ENCODE measurements at places on chromosomes 11 and 22. TPM values are rescaled to one million over a fixed set of nuclear protein-coding genes. Genes with fewer than 3 reads are reported as not detected.

- H3K4me3 ChIP-seq: no peak overlapping the region
- no peak overlapping the region for H3K27ac ChIP-seq
- no peaks in the 10 kb centered on the region for H3K36me3 ChIP-seq
- DNase-seq: no peak
These were observed 227.0 kb upstream of the NCAM1 start for GRCh38 chr11:112734207-112734606.

DNA sequence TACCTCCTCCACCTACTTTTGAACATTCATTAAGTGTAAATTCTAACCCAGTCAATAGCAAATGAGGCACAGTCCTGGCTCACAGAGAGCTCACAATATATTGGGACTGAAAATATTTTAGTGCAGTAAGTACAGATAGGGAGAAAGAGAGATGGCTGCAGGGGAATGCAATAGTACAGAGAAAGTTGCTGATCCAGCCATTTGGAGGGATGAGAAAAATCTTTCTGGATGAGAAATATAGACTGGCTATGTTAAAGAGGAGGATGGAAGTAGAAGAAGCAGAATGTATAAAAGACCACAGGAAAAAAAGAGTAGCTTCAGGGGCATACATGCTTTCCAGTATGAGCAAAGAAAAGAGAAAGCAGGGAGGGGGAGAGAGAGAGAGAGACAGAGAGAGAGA lies 3.6 kb upstream of the OR52B6 start:
- no peaks in the 10 kb centered on the region for H3K27me3 ChIP-seq
- H3K36me3 ChIP-seq: no peaks in the 10 kb centered on the region
- no peak for DNase-seq
- no peaks in the 10 kb centered on the region for H3K4me1 ChIP-seq
- H3K27ac ChIP-seq: no peak overlapping the region

DNA sequence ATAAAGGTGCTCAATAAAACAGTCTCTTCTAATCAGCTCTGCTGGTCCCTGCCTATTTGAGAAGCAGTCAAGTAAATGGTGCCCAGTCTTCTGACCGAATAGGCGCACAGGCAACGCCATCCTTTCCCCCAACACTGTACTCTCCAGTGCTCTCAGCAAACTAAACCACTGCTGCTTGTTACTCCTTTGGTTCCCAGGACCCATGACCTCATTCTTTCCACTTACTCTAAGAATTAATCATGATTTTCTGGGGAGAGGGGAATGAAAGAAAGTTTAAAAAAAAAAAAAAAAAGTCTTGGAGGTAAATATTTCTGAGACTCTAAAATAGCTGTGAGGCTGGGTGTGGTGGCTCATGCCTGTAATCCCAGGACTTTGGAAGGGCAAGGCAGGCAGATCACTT lies 63.7 kb downstream of the SGSM3 start:
- H3K4me1 ChIP-seq: peaks cover 35% of the 10 kb centered on the region
- no peak for DNase-seq
- H3K4me3 ChIP-seq: no peak overlapping the region
- no peaks in the 10 kb centered on the region for H3K27me3 ChIP-seq
- H3K27ac ChIP-seq: no peak overlapping the region
- peaks cover 11% of the 10 kb centered on the region for H3K36me3 ChIP-seq

DNA sequence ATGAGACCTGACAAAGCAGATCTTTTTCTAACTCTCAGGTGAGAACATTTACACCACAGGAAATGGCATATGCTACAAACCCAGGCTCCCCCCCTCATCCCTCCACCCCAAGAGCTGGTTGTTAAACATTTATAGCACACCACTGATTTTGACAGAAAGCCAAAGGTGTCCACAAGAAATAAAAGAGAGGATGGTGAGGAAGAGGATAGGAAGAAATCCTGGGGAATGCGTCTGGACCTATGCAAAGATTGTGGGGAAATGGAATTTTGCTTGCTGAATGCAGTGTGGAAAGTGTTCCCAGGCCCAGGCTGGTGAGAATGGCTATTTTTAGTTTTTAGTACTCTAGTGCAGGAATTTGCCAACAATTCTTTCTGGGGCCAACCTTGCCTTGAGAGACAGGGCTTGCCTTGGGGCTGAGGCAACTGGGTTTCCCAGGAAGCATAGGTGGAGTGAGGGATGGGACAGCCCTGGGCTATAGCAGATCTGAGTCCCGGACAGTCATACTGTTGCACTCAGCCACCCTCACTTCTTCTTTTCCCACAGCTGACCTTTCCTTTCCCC lies 163.9 kb downstream of the ADAMTS15 start:
- H3K27me3 ChIP-seq: no peaks in the 10 kb centered on the region
- H3K36me3 ChIP-seq: no peaks in the 10 kb centered on the region
- DNase-seq: no peak
- no peak overlapping the region for H3K4me3 ChIP-seq
- H3K4me1 ChIP-seq: peaks cover 28% of the 10 kb centered on the region

GRCh38 chr11:12295943-12296342 lies 81.4 kb upstream of the PARVA start:
- DNase-seq: no peak
- no peaks in the 10 kb centered on the region for H3K27me3 ChIP-seq
- H3K4me3 ChIP-seq: no peak overlapping the region
- no peaks in the 10 kb centered on the region for H3K4me1 ChIP-seq
- H3K36me3 ChIP-seq: peaks cover 12% of the 10 kb centered on the region
- H3K27ac ChIP-seq: no peak overlapping the region

GRCh38 chr11:47541070-47541469 lies 11.9 kb downstream of the CELF1 start:
- no peak overlapping the region for H3K27ac ChIP-seq
- H3K4me3 ChIP-seq: no peak overlapping the region
- no peak for DNase-seq
- H3K36me3 ChIP-seq: no peaks in the 10 kb centered on the region

DNA sequence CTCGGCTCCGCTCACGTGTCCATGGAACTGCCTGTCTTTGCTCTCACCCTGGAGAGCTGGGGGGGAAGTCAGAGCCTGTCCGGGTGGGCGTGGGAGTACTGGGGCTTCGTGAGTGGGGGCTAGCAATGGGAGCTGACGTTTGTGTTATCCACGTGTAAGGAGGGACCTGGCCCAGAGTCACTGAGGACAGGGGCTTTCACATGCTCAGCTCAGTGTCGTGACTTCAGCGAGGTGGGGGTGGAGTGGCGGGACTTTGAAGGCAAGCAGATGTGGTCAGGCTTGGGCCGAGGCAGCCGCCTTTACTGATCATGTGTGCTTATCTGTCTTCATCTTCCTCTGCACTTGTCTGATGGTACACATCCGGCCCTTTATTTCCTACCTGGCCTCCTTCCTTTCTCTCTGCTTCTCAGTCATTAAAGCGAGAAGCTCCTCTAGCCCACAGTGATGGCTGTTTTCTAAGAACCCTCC lies 113.1 kb upstream of the NNMT start:
- no peaks in the 10 kb centered on the region for H3K27me3 ChIP-seq
- H3K36me3 ChIP-seq: peaks cover 38% of the 10 kb centered on the region
- peak overlapping the region; percentile 95 for H3K27ac ChIP-seq

- DNase-seq: no peak
- H3K27ac ChIP-seq: no peak overlapping the region
- no peak overlapping the region for H3K4me3 ChIP-seq
- H3K4me1 ChIP-seq: no peaks in the 10 kb centered on the region
- H3K36me3 ChIP-seq: no peaks in the 10 kb centered on the region
- H3K27me3 ChIP-seq: no peaks in the 10 kb centered on the region
These were observed 30.5 kb upstream of the CYP2D6 start for GRCh38 chr22:42160830-42161696.

FXYD6 gene
- 17.5 TPM for total RNA-seq

GLB1L3 gene
- total RNA-seq: not detected

KCNJ5 gene
- total RNA-seq: 3.5 TPM

UBQLN3 gene
- total RNA-seq: 0.63 TPM

MTNR1B gene
- not detected for total RNA-seq

Data from thoracic aorta (tissue), 2 donors.